ENCODE measurements at places on chromosomes 3 and 15.
A peak's percentile ranks its signal among the peaks of the same experiment; 100 is the strongest.

DNA sequence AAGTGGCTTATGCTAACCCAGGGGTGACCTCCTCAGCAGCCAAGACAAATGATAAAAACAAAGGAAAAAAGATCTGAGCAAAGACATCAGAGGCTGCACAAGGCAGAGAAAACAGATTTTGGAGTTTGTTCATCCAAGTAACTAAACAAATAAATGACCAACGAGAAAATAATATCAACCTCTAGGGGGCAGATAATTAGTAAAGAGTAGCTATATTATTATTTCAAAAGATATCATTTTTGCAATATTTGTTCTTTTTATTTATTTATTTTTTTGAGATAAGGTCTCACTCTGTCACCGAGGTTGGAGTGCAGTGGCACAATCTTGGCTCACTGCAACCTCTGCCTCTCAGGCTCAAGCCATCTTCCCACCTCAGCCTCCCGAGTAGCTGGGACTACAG, 101.8 kb downstream of the PCCB start:
- no peaks in the 10 kb centered on the region for H3K27me3 ChIP-seq
- H3K4me3 ChIP-seq: no peak overlapping the region
- H3K4me1 ChIP-seq: no peaks in the 10 kb centered on the region
- H3K36me3 ChIP-seq: peaks cover 61% of the 10 kb centered on the region

GRCh38 chr3:54146506-54147239, 24.3 kb downstream of the CACNA2D3 start:
- H3K4me3 ChIP-seq: no peak overlapping the region
- H3K4me1 ChIP-seq: no peaks in the 10 kb centered on the region
- peak; percentile 6 for DNase-seq

DNA sequence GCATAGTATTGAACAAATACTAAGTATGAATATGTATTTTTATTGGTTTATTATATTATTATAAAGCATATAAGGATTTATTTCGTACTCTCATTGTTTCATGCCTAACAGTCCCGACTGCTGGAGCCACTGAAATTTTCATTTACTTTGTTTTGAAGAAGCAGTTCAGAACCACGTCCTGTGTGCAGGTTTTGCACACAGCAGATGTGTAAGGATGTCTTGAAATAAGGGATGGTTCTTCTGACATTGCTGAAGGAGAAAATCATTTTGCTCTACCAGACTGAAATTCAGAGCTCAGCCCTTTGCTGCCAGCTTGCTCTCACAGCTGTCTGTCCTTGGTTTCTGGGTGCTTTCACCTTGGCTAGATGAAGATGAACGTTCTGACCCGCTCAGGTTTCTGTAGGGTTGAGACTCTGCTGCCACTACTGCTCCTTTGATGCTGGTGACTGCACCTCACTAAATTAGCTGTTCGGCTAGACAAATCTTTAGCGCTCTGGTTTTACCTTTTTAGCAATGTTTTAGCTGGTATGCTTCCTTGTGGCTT, 54.2 kb downstream of the UBE2E1 start:
- H3K36me3 ChIP-seq: peaks cover 9% of the 10 kb centered on the region
- peaks cover 41% of the 10 kb centered on the region for H3K4me1 ChIP-seq

- no peaks in the 10 kb centered on the region for H3K4me1 ChIP-seq
- no peak overlapping the region for H3K27ac ChIP-seq
- H3K4me3 ChIP-seq: no peak overlapping the region
- DNase-seq: no peak
Observed at GRCh38 chr15:38476120-38476519, 22.2 kb downstream of the FAM98B start.

GRCh38 chr3:157618075-157618760, 115.0 kb upstream of the VEPH1 start:
- no peaks in the 10 kb centered on the region for H3K27me3 ChIP-seq
- no peaks in the 10 kb centered on the region for H3K36me3 ChIP-seq
- DNase-seq: no peak
- no peak overlapping the region for H3K4me3 ChIP-seq
- H3K27ac ChIP-seq: no peak overlapping the region

DNA sequence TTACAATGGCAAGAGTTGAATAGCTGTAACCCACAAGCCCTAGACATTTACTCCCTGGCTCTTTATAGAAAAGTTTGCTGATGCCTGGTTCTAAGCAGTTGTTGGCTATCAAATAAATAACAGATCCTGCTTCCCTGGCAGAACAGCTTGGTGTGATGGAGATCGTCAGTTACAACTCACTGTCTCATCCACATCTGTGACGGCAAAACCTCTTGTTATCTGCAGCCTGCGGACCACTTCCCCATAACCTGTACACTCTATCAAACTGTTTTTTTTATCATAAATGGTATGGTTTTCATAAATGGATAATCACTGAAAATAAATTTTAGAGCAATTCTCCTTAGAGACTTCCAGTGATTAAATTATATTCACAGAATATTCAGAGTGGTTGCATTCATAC, 14.1 kb downstream of the ZDHHC3 start:
- DNase-seq: no peak
- H3K4me1 ChIP-seq: no peaks in the 10 kb centered on the region
- H3K36me3 ChIP-seq: peaks cover 24% of the 10 kb centered on the region
- H3K27ac ChIP-seq: no peak overlapping the region

DNA sequence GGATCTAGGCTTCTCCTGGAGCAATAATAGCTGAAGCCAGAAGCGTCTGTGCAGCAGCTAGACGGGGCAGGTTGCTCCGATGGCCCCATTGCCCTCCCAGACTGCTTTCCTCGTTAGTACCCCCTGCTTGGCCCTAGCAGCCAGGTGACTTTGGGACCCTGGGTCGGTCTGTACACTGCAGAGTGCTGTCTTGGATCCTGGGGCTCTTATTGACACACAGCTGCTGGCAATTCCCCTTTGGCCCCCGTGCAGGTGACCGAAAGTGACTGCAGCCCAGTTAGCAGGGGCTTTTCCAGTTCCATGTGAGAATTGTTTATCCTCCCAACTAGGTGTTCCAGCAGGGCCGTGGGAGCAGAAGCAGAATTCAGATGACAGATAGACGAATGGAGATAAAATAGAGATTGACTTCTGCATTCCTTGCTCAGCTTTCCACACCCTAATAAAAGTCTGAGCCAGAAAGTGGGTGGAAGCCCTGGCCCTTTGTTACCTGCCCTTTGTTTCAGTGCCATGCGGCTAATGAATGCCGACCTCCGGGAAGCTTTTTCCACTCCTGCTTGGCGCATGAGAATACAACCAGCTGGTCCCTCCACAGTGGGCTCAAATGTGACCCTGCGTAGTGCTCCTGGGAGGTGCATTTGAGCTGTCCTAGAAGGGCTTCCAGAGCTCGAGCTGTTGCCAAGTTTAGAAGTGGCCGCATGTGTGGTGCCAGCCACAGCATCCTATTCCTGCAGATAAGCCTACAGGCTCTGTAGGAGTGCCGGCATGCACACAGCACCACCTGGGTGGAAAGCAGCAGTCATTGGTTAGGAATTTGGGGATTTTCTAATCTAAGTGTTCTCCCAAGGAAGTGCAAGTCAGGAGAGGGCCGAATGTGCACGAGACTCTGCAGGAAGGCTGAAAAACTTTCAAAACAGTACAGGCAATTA, 94.4 kb downstream of the SLCO3A1 start:
- DNase-seq: no peak
- H3K4me1 ChIP-seq: no peaks in the 10 kb centered on the region
- no peaks in the 10 kb centered on the region for H3K36me3 ChIP-seq
- no peaks in the 10 kb centered on the region for H3K27me3 ChIP-seq

DNA sequence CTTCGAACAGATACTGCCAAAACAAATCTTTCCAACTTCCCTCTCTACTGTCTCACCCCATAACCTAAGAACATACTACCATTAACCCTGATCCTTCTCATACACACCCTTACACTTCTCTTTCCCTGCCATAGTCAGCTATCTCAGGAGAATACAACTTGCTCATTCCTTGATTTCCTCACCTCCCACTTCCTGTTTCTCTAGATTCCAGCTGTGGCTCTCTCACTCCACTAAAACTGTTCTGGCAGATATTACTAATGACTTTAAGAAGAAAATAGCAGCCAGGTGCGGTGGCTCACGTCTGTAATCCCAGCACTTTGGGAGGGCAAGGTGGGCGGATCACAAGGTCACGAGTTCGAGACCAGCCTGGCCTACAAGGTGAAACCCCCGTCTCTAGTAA, 4.6 kb downstream of the LSG1 start:
- H3K27me3 ChIP-seq: no peaks in the 10 kb centered on the region
- no peak for DNase-seq
- H3K4me3 ChIP-seq: no peak overlapping the region
- H3K4me1 ChIP-seq: peaks cover 17% of the 10 kb centered on the region

- no peaks in the 10 kb centered on the region for H3K36me3 ChIP-seq
- no peak overlapping the region for H3K4me3 ChIP-seq
- DNase-seq: no peak
- no peaks in the 10 kb centered on the region for H3K4me1 ChIP-seq
Observed at GRCh38 chr3:147269907-147270306, 136.4 kb downstream of the ZIC4 start.

GRCh38 chr3:187920913-187921312, 175.6 kb upstream of the BCL6 start:
- no peak for DNase-seq
- H3K36me3 ChIP-seq: no peaks in the 10 kb centered on the region
- no peaks in the 10 kb centered on the region for H3K27me3 ChIP-seq
- H3K4me3 ChIP-seq: no peak overlapping the region
- peaks cover 41% of the 10 kb centered on the region for H3K4me1 ChIP-seq

DNA sequence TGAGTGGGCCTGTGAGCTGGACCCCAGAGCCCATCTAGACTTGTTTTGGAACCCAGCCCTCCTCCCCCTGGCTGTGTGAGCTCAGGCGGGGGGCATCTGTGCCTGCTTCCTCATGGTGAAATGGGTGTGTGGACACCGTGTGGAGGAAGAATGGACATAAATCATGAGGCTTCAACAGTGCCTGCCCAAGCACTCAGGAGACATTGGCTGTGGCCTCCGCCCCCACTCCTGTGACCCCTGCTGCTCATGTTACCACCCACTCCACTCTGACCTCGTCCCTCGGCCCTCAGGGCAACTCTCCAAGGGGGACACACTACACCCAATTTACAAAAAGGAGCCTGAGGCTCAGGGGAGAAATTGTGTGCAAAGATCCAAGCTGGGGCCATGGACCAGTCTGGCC, 16.6 kb downstream of the TPRA1 start:
- peaks cover 8% of the 10 kb centered on the region for H3K4me1 ChIP-seq
- H3K27me3 ChIP-seq: no peaks in the 10 kb centered on the region
- H3K36me3 ChIP-seq: peaks cover 58% of the 10 kb centered on the region
- no peak overlapping the region for H3K4me3 ChIP-seq

DNA sequence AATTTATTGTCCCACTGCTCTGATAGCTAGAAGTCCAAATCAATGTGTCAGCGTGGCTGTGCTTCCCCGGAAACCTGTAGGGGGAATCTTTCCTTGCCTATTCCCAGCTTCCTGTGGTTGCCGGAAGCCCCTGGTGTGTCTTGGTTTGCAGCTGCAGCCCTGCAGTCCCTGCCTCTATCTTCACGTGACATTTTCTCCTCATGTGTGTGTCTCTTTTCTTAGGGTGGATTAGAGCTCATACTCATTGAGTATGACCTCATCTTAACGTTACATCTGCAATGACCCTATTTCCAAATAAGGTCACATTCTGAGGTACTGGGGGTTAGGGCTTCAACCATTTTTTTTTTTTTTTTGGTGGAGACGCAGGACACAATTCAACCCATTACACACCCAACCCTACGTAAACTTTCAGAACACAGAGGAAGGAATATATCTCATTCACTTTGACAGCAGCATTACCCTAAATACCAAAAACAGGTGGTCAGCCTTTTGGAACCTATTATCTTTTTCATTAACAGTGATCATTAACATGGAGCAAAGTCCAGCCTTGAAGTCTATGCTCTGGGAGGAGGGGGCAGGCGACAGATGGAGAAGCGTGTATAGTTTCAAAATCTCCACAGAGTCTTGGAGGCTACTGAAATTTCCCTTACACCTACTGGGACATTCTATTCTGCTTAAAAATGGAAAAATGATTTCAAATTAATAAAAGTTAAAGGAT, 88.6 kb downstream of the RYK start:
- H3K36me3 ChIP-seq: peaks cover 49% of the 10 kb centered on the region
- H3K4me1 ChIP-seq: no peaks in the 10 kb centered on the region
- no peak for DNase-seq
- no peaks in the 10 kb centered on the region for H3K27me3 ChIP-seq

- H3K27ac ChIP-seq: no peak overlapping the region
- peaks cover 12% of the 10 kb centered on the region for H3K4me1 ChIP-seq
- peaks cover 91% of the 10 kb centered on the region for H3K36me3 ChIP-seq
- no peak overlapping the region for H3K4me3 ChIP-seq
Observed at GRCh38 chr3:71048948-71049347, 534.6 kb downstream of the FOXP1 start.

- no peak overlapping the region for H3K4me3 ChIP-seq
- DNase-seq: no peak
- H3K27me3 ChIP-seq: no peaks in the 10 kb centered on the region
- H3K27ac ChIP-seq: no peak overlapping the region
Observed at GRCh38 chr15:67147396-67147949, 82.1 kb downstream of the SMAD3 start.

GRCh38 chr3:105505170-105505569, 138.5 kb downstream of the ALCAM start:
- no peaks in the 10 kb centered on the region for H3K4me1 ChIP-seq
- no peak overlapping the region for H3K4me3 ChIP-seq
- DNase-seq: no peak
- H3K27ac ChIP-seq: no peak overlapping the region

GRCh38 chr3:127193341-127193740, 410 bp downstream of the PRR23E start:
- no peak for DNase-seq
- H3K4me3 ChIP-seq: no peak overlapping the region
- H3K4me1 ChIP-seq: no peaks in the 10 kb centered on the region
- H3K27me3 ChIP-seq: no peaks in the 10 kb centered on the region
- no peak overlapping the region for H3K27ac ChIP-seq
- no peaks in the 10 kb centered on the region for H3K36me3 ChIP-seq

- DNase-seq: no peak
- no peaks in the 10 kb centered on the region for H3K4me1 ChIP-seq
- no peak overlapping the region for H3K4me3 ChIP-seq
- no peak overlapping the region for H3K27ac ChIP-seq
- no peaks in the 10 kb centered on the region for H3K36me3 ChIP-seq
- H3K27me3 ChIP-seq: no peaks in the 10 kb centered on the region
Observed at GRCh38 chr15:68354268-68354667, 76.7 kb downstream of the FEM1B start.

DNA sequence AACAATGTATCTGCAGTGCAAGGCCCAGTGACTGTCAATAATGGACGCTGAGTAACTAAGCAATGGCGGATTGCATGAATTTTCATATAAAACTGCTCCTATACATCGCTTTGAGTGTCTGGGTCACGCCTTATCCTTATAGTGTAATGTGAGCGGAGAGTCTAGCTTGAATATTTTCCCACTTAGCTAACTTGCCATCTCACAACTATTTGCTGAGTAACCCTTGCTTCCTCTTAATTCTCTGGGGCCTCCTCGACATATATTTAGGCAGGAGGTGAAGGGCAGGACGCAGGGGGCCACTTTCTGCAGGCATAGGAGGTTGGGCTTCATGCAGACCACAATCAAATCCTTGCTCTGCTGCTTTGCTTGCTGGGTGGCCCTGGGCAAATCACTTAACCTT, 24.0 kb downstream of the ST8SIA2 start:
- H3K27ac ChIP-seq: no peak overlapping the region
- no peak for DNase-seq
- H3K36me3 ChIP-seq: no peaks in the 10 kb centered on the region
- H3K4me3 ChIP-seq: no peak overlapping the region
- H3K27me3 ChIP-seq: peaks cover 11% of the 10 kb centered on the region

GRCh38 chr3:50550079-50550736, 17.3 kb downstream of the C3orf18 start:
- H3K4me3 ChIP-seq: no peak overlapping the region
- H3K36me3 ChIP-seq: no peaks in the 10 kb centered on the region
- no peak overlapping the region for H3K27ac ChIP-seq
- peak; percentile 77 for DNase-seq
- H3K27me3 ChIP-seq: peaks cover 4% of the 10 kb centered on the region
- no peaks in the 10 kb centered on the region for H3K4me1 ChIP-seq

All from DND-41 (cell line).